ENCODE measurements at places on chromosomes 7 and 10.

- DNase-seq = no peak
These were observed 126.7 kb downstream of the SORCS3 start for GRCh38 chr10:104767745-104768144.

- DNase-seq = no peak
These were observed at the start of gene NKX6-2 for GRCh38 chr10:132785723-132786475. TSS of gene NKX6-2 (minus strand) at chr10:132786147. CDS start at chr10:132785948, 199 bp downstream.

GRCh38 chr7:150339409-150339809, 2.0 kb downstream of the RARRES2 start:
- DNase-seq = no peak

DNA sequence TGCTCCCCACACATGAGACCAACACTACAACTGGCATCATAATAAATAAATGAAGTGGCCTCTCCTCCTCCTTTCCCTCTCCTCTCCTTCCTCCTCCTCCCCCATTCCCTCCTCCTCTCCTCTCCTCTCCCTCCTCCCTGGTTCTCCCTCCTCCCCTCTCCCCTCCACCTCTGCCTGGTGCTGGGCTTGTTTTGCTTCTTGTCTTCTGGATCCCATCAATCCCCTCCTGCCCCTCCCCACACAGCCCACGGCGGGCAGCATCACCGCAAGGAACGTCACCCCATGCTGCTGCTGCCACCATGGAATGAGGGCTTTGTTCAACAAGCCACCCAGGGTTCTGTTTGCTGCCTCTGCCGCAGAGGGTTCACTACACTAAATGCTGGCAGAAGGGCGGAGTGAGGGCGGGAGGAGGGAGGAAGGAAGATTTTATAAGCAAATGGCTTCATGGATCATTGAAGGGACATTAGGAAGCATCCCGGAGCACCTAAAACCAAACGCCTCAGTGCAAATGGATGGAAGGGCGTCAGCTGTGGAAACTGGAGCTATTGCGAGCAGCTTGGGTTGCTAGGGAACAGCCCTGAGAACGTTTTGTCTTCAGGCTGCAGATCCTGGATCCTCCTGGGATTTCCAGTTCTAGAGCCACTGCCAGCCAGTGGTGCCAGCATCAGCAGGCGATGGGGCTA, 379.7 kb upstream of the ZMIZ1 start:
- DNase-seq = no peak

DNA sequence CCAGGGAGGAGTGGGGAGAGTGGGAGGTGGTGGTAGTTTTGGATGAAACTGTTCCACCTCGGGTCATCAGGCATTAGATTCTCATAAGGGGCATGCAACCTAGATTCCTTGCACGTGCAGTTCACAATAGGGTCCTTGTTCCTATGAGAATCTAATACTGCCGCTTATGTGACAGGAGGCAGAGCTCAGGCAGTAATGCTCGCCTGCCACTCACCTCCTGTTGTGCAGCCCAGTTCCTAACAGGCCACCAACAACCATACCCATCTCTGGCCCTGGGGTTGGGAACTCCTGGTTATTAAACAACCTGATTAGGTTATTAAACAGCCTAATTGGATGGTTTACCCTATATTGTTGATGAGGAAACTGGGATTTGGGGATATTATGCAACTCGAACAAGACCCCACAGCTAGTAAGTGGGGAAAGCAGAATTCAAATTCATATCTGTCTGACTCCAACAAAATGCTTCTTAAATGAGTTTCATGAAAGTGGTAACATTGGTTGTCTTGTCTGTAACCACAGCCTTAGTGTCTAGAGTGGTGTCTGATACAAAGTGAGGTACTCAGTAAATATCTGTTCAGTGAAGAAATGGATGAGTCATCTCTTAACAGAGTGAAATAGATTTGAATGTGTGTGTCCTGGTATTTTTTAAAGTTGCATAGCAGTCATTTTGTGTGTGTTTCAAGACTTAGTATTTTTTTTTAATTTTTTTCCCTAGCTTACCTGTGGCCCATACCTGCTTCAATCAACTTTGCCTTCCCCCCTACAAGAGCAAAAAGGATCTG, 101.6 kb downstream of the HECTD2 start:
- no peak for DNase-seq

- no peak for DNase-seq
These were observed 1.1 kb upstream of the VOPP1 start for GRCh38 chr7:55573234-55573900.

DNA sequence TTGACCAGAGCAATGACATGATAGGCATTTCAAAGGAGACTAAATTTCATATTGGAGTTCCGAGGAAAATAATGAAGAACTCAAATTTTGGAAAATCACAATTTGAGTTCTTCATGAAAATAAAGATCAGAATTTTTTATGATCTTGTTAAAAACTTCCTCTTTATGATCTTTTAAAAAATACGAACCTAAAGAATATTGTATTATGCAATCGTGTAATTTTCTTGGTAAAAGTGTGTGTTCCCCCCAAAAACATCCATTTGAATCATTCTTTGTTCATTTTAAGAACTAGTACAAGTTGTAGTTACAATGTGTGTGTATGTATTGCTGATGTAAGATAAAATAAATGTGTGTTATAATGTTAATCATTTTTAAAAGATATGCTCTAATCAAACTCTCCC, 79.3 kb upstream of the PDK4 start:
- no peak for DNase-seq

- peak; percentile 23 for DNase-seq
These were observed 107.0 kb upstream of the INSIG1 start for GRCh38 chr7:155190688-155191087.

DNA sequence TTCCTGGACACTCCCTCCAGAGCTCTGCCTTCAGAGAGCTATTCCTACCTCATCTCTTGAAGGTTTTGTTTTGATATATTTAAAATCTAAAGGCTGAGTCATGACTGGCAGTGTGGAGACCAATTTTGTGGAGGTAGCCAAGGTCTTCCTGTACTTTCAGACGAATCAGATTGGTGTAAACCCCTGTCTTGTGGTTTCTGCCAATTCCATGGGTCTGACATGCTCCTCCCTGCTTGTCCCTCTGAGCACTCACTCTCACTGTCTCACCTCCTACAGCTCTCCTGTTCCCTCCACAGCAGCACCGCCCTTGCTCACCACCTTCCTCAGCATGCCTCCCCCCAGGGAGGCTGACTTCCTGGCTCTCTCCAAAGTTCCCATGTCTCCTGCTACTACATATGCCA, 179.8 kb downstream of the NPSR1 start:
- no peak for DNase-seq

DNA sequence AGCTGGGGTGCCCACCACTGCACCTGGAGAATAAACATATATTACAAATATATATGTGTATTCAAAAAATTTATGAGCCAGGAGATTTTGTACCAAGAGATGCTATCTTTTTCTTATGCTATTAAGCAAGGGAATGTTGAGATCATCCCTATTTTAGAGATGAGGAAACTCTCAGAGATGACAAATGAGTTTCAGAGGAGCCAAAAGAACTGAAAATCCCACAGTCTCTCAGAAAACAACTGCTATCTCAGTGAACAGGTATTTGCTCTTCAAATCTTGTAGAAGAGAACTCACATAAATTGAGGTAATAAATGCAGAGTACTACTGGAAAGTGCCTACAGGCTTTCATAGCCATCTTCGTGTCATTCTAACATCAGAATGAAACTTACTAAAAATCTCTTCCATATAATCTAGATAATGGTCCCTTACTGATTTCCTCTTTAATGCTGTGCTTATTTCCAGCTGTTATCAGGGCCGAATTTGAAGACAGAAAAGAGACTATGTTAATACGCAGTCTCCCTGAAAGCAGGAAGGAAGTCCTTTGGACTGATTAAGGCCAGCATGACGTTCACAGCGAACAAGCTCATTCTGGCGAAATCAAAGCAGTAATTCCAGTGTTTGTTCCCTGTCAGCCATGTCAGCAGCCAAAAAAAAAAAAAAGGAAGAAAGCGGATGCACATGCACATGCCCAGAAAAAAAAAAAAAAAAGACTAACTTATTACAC, 29.4 kb upstream of the ANAPC16 start:
- no peak for DNase-seq

DNA sequence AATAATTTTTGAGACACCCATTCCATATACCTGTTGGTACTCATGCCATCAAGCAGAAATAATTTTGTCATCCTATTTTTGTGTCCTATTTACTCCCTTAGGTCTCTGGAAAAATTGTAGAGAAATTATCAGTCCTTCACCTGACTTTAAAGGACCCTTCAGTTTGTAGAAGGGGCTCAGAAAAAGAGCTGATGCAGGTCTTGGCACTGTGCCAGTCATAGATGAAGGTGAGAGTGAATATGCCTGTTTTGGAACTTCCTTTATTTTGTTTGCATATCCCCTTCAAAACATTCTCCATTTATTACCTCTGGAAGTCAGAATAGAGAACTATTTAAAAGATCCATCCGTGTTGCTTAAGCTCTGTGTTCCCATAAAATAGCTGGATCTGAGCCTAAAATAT, 321.0 kb upstream of the TPK1 start:
- no peak for DNase-seq

DNA sequence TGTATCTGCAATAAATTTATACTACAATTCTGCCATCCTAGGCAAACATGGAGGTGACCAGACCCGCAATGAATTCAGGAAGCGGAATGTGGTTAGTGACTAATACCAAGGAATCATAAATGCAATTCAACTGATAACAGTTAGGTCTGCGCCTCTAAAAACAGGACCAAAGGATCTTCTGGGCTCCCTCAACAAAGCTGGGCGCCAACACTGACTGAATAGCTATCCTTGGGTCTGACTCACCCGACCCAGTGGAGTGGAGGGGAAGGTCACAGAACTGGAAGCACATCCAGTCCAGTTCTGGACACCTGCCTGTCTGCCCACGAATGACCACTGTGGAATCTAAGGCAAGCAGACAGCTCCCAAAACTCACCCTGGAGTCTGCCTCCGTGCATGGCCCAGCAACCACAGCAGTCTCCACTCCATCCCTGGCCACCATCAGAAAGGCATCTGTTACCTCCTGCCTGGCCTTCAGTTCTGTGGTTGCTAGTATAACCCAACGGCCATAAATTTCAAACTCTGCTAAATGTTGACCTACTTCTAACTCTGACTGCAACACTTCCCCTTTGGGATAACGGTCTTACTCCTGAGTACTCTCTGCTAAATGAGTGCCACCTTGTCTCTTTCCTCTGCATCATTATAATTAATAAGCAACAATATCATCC, 43.0 kb upstream of the DLX6 start:
- no peak for DNase-seq

GRCh38 chr10:29555746-29556481, 78.9 kb downstream of the SVIL start:
- DNase-seq = no peak

GRCh38 chr10:98391065-98391464, 23.9 kb downstream of the PYROXD2 start:
- DNase-seq = no peak

DNA sequence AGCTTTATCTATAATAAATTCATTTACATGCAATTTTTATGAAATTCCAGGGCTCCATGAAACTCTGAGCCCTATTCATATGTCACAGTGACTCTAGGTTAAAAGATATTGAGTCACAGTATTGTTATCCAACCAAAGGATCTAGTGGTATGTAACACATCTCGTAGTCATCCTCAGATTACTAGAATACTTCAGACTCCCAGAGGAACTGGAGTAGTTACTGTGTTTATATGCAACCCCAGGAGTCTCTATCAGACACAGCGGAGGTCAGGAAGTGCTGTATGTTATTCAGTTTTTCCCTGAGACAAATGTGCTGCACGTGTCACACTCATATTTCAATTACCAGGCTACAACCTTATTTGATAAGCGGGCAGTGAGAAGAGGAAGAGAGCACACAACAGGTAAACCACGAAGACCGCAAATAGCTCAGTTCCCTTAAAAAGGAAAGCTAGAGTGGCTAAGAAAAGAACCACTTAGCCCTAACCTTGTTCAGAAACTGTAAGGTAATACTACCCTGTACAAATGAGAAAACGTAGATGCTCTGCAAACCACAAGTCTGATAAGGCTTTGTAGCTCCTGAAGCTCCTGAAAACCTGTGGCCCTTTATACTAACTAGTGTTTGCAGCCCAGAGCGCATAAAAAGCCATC, 114.0 kb upstream of the CNTNAP2 start:
- DNase-seq = no peak

GRCh38 chr10:31142026-31142425, 110.4 kb upstream of the ZNF438 start:
- no peak for DNase-seq

DNA sequence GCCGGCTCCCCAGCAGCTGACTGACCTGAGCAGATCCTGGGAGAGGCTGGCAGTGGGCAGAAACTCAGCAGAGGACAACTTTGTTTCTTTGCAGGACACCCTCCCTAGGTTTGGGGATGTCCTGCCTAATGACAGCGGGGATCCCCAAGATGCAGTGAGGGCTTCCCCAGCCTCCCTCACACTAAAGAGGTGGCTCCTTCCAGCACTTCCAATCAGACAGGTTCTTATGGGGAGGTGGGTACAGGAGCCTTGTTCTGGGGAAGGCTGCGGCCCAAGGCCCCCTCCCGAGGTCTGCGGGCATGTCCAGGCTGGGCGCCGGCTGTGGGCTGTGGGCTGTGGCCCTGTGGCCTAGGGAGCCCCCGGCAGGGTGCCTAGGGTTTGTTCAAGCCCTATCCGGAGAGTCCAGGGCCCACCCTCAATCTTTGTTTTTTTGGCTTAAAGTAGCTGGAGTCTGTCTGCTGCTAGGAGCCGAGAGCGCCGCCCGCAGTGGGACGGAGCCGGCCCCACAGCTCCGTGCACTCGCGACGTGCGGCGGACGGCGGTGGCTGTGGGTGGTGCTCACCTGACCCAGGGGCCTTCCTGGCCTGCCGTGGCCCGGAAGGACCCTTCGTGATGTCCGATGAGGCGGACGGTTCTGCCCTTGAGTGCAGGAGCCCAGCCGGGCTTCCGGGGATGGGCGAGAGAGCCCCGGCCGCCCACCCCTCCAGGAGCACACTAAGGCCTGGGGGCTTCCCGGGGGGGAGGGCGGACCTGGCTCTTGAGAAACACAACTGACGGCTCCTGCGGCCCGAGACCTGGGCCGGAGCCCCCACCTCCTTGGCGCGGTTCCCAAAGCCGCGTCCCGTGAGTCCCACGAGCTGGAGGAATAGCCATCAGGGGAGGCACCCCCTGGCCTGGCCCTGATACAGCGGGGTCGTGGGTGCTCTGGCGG, 57.2 kb downstream of the PDGFA start:
- DNase-seq = no peak

GRCh38 chr7:16730937-16731336, 22.6 kb upstream of the TSPAN13 start:
- no peak for DNase-seq

DNA sequence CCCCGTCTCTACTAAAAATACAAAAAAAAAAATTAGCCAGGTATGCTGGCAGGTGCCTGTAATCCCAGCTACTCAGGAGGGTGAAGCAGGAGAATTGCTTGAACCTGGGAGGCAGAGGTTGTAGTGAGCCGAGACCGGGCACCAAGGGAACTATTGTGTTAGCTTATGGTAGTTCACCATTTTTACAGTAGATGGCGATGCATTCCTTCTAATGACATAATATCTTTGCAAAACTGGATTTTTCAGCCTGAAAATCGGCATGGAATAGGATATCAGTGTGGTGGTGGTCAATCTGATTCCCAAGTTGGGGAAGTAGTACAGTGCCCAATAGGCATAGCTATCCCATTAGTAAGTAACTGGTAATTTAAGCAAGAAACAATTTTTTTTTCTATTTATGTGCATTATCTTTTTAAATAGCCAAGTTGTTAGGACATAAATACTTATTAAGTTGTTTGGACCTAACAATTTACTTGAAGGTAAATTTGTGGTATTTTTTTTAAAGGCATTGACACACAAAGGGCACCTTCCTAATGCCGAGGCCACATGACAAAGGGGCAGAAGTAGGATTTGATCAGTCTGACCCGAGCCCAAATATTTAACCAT, 17.6 kb upstream of the IMPDH1 start:
- DNase-seq = no peak

GRCh38 chr10:72274730-72275350, 1.1 kb downstream of the DDIT4 start:
- DNase-seq = peak; percentile 49

GRCh38 chr10:58898854-58899573, 277.4 kb upstream of the PHYHIPL start:
- DNase-seq = no peak
